Stimulated activated CD4-positive, alpha-beta T cell treated with anti-CD3 and anti-CD28 coated beads, TNF-alpha, amount 100 ng/mL, for 4 hours (primary cell): ENCODE measurements at places on chromosomes 3 and 15.

GRCh38 chr15:25180606-25181292, 226.0 kb downstream of the SNRPN start:
- no peak for DNase-seq

GRCh38 chr3:44995142-44995770, 19.2 kb downstream of the EXOSC7 start:
- DNase-seq = no peak

DNA sequence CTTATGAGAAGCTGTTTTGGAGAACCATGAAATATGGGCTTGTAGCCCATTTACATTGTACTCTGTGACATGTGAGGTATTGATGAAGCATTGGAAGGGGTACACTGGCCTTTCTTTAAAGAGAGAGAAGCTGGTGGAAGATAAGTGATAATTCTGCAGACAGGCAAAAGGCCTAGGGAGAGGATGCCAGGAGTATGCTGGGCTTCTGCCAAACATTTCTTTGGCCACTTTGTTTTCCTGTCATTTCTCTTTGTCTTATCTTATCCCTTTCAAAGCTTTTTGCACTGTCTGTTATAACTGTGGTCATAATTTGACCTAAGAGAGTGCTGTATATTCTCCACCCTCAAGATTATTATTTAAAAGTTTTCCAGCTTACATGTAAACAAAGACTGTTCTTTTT, 109.6 kb upstream of the SEMA6D start:
- DNase-seq = no peak

DNA sequence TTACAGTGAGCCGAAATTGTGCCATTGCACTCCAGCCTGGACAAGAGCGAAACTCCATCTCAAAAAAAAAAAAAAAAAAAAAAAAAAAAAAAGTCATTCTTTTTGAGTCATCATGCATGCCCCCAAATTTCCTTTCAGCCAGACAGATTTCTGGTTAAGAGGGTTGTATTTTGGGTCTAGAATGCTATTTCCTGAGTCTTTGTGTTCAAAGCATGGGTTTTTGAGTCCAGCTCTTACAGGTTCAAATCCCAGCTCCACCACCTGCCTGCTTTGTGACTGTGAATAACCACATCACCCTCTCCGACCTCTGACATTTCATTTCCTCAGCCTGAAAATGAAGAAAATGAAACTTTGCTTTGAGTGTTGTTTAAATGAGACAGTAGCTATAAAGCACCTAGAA, 9.3 kb upstream of the C15orf61 start:
- no peak for DNase-seq

GRCh38 chr15:61743345-61743909, 316.8 kb downstream of the VPS13C start:
- DNase-seq = no peak

DNA sequence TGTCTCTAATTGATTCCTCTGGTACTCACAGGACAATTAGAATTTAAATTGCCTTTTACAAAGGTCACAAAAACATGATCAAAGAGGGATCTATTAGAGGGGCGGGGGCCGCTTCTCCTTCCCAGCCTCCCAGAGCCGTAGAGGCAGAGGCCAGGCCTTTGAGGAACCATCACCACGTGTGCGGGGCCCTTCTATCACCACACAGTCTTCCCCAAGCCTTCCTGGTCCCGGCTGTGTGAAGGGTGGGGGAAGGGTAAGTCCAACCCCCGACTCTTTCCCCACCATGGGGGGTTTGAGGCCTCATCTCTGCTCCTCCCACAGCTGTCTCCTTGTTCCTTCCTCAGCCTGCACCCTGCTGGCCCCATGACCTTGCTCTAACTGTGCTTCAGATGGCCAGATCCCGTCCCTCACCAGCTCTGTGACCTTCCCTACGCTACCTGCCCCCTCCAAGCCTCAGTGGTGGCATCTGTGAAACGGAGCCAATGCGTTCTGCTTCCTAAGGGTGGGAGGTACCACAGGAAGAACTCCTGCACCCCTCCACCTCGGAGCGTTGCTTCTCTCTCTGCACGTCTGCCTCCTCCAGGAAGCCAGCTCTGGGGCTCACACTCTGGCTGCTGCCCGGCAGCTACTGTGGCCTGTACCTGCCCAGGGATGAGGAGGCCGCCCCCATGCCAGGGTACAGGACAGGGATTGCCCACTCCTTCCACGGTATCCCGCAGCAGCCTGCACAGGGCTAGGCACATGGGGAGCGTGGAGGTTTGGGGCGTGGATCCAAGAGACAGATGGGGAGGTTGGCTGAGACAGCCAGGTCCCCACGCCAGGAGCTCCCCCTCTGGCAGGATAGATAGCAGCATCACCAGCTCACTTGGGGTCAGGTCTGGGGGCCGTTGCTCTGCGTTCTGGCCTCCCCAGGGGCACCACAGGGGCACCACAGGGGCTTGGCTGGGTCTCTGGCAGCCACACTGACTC, 83.8 kb downstream of the LINGO1 start:
- no peak for DNase-seq

DNA sequence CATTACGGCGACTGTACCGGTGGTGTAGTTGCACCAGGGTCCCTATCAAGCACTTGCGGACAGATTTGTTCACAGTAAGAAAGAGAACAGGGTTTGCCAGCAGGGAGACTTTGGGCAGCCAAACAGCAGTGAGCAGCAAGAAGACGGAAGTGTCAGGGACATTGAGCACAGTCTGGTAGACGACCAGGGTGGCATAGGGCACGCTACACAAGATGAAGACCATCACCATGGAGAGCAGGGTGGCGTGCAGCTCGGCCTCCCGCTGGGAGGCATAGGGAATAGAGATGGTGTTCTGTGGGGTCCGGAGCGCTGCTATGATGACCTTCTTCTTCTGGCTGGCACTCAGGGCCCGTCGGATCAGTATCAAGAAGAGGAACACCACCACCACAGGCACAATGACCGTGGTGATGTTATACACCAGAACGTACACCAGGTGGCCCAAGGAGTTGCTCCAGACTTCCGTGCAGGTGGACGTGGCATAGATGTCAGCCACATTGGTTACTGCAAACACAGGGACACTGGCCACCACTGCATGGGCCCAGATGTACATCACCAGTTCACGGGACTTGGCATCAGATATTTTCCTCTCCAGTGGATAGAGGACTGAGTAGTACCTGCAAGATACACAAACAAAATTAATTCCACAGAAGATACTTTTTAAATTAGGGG, 19.1 kb upstream of the FSIP1 start:
- DNase-seq = no peak

GRCh38 chr15:82709421-82710207, at the start of gene AP3B2:
TSS of gene AP3B2 (minus strand) at chr15:82709875. CDS start at chr15:82709706, 169 bp downstream.
- DNase-seq = peak; percentile 52

GRCh38 chr3:11558918-11559815, 84.5 kb downstream of the VGLL4 start:
- DNase-seq = no peak

DNA sequence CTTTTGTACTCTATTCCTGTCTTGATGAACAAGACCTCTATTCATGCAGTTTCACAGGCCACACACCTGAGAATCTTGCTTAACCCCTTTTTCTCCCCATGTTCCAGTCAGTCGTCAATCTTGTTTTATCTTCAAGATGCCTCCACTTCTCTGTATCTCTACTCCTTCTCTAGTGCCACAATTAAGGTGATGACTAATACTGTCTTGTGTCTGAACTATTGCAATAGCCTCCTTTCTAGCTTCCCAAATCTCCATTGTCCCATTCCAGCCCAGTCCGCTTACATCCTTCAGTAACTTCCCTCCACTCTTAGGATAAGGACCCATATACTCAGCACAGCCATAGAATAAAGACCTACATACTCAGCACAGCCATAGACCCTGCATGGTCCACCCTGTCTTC, 24.7 kb downstream of the CHST14 start:
- no peak for DNase-seq
